ENCODE measurements at places on chromosomes 6 and 20.

- DNase-seq, result no peak
These were observed 109.0 kb downstream of the HIVEP2 start for GRCh38 chr6:142835787-142836535.

DNA sequence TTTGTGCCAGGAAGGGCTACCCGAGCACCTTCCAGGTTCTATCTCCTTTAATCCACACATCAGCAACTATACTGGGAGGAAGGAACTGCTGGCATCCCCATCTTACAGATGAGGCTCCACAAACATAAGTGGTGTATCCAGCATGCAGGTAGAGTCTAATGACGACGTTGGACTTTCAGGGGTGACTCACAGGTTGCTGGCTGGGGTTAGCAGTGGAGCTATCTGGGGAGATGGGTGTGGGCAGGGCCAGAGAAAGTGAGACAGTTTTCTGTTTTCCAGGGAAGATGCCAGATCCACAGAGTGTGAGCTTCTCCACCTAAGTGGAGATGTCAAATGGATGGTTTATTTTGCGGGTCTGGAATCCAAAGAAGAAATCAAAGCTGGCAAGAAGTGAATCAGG lies 31.8 kb downstream of the CDH22 start:
- DNase-seq, result no peak

DNA sequence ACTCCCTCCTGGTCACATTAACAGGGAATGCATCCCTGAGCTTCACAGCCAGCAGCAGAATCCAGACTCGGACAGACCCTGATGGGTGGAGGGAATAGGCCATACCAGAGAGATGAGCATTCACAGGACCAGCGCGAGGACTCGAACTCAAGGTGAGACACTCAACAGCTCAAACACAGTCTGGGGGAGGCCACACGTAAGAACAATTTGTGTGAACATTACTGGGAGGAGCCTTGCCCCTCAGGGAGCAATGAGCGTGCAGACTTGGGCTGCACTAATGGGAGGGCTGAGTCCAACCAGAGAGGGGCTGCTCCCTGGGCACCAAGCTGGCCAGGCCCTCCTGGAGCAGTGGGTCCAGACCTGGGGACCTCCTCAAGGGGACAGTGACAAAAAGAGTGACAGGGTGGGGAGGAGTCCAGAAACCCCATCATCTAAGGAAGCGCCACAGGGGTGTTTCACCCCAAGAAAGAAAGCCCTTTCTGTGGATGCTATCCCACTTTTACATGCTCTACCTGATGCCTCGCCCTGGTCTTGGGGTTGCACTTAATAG lies 118.4 kb downstream of the MRPL14 start:
- no peak for DNase-seq

GRCh38 chr6:88763160-88763559 lies 200.3 kb downstream of the RNGTT start:
- peak; percentile 54 for DNase-seq

DNA sequence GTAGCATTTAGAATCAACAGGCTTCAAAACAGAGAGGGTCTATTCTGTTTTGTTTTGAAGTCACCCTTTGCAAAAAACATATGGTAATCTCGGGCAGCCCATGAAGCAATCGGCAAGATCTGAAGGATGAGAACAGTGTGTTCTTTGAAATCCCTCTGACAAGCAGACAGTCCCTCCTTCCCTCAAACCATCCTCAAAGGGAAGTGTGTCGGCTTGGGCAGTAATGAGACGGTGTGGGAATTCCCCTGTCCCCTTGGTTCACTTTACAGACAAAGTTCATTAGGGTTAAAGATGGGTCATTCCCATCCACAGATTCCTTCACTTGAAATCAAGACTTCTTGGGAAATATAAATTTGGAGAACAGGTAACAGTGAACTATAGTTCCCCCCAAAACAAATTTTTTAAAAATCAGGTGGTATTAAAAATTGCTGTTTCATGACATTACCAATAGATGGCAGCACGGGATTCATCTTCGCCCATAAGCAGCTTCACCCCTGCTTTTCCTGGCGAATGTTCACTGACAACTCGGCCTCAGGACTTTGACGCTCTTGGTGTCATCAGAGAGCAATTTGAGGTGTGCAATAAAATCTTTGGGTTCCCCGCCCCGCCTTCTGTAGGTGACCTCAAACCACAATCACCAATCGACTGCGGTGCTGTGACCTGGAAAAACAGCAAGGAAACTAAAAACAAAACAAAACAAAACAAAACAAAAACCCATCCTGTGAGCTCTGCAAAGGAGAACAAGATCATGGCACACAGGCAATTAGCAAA lies 159.3 kb upstream of the TNFAIP3 start:
- DNase-seq, result peak; percentile 91

- DNase-seq, result no peak
These were observed 360.4 kb upstream of the JARID2 start for GRCh38 chr6:14885498-14885897.

GRCh38 chr20:25503936-25504335 lies 81.4 kb downstream of the NINL start:
- no peak for DNase-seq

GRCh38 chr6:141460743-141461484 lies 671.8 kb upstream of the GJE1 start:
- DNase-seq, result no peak

DNA sequence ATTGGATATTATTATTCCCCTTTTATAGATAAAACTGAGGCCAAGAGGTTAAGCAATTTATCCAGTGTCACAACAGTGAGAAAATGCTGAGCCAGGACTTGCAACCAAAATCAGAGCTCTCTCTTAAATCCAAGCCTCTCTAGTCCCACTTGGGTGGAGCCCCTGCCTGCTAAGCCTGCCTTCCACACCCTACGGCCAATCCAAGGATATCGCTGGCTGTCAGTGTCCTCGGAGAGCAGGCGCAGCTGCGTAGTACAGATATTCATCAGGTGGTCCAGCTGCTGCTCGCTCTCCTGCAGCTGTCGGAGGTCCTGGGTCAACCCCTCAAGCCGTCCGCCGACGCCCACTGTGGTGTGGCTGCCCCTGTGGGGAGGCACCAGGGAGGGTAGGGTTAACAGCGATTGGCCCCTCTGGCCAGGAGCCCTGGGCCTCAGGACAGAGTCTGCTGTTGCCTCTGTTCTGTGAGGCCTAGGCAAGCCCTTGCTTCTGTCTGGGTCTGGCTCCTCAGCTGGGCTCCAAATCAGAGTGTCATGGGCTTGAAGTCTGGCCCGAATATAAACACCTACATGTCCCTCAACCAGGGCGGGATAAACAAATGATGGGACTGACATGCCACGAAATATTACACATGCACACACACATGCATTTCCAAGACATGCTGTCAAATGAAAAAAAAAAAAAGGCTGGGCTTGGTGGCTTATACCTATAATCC lies 3.9 kb upstream of the NECAB3 start:
- DNase-seq, result no peak

DNA sequence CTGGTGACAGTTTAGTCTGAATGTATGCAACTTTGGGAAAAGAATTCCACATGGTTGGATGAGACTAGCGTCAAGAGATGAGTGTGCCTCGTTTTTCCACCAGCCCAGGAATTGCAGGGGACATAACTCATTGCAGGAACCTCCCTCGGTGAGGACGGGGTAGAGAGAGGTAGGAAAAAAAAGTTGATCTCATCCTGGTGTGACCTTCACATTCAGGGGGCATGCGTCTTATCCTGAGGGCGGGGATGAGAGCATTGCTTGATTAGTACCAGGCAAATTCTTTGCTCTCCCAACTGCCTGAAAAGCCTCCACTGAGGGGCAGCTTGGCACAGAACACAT lies 11.8 kb downstream of the TLDC2 start:
- DNase-seq, result no peak

DNA sequence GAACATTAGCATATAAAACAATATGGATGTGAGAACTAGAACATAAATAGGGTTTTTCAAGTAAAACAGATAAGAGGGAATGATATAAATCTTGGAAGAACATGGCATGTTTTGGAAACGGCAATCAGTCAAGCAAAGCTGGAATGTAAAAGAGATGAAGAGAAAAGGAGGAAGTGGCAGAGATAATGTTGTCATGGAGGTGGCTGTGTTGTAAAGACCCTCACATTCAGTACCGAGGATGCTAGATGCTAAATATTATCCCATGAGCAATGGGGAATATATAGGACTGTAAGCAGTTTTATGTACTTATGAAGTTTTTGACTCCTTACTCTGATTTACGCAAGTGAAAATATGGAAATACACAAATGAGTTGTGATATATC lies 702 bp upstream of the RHAG start:
- no peak for DNase-seq

- DNase-seq, result no peak
These were observed 105.3 kb upstream of the CDYL start for GRCh38 chr6:4670824-4671409.

Data from NB4 (cell line).